ENCODE measurements at places on chromosomes 3 and 15.
A peak's percentile ranks its signal among the peaks of the same experiment; 100 is the strongest.

GRCh38 chr15:74415966-74416916 lies 17.5 kb downstream of the SEMA7A start:
- no peak for DNase-seq

GRCh38 chr3:79245284-79246138 lies 522.3 kb downstream of the ROBO1 start:
- no peak for DNase-seq

DNA sequence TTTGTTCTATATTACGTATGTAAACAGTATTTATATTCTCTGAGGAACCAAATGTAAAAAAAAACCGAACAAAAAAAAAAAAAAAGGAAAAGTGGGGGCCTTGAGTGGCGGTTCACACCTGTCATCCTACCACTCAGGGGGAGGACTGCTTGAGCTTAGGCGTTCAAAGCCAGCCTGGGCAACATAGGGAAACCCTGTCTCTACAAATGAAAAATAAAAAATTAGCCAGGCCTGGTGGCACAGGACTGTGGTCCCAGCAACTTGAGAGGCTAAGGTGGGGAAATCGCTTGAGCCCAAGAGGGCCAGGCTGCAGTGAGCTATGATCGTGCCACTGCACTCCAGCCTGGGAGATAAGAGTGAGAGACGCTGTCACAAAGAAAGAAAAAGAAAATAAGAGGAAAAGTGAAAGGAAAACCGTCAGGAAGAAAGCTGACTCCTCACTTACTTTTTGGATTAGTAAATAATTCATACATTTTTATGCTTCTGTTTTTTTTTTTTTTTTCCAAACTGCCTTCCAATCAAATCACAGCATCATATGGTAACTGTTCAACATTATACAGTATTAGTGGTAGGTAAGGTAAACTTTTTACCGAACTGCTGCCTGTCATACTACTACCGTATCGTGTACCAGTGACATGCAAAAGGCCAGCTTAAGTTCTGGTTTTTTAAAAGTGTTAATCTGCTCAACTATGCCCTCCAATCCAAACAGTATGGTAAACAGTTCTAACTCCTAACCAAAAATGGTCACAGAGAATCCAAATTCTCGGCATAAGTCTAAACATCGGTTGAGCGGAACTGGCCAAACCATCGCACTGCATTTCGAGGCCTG lies 1.2 kb downstream of the PHC3 start:
- DNase-seq = no peak

DNA sequence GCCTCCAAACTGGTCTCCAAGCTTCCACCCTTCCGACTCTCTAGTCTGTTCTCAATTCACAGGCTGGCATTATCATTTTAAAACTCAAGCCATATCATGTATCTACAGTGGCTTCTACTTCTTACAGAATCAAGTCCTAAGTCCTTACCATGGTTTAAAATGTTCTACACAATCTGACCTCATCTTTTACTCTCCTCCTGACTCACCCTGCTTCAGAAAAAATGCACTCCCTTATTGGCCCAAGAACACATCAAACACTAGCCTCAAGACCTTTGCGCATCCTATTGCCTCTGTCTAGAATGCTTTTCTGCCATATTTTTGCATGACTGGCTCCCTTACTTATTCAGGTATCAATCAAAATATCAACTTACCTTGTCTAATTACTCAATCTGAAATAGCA lies 11.0 kb downstream of the MRPL3 start:
- DNase-seq = no peak

- no peak for DNase-seq
Observed at GRCh38 chr15:65630760-65631159, 9.0 kb downstream of the SLC24A1 start.

- no peak for DNase-seq
Observed at GRCh38 chr3:277873-278272, 81.3 kb downstream of the CHL1 start.

- DNase-seq = no peak
Observed at GRCh38 chr15:38826880-38827279, 262.3 kb upstream of the RASGRP1 start.

DNA sequence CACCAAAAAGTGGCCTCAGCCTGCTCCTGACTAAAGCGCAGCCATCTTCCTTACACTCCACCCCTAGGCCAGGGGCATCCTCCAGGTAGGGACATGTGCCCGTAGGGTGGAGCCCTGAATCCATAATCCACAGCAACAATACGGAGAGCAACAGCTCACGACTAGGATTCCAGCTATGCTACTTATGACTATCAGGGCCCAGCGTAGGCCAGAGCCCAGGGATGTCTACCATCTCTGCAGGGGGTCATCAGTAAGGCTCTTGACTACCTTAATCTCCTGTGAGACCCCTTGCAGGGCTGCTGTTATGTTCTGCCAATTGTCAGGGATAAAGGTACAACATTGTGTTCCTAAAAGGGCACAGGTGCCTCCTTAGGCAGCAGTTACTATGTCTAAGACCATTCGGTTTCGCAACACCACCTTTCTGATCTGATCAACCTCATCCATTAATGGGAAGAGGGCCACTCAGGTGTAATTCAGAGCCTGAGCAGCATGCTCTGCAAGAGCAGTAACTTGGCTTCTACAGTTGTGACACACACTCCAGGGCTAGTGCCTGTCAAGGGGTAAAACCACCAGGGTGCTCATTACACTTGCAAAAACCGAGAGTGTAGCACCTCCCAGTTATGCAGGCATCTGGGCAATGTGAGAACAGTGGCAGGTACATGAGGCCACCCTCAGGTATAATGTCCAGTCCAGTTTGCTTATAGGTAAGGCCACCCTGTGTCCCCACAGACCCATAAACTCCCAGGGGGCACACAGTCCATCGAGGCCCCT lies 11.0 kb downstream of the CCRL2 start:
- no peak for DNase-seq

DNA sequence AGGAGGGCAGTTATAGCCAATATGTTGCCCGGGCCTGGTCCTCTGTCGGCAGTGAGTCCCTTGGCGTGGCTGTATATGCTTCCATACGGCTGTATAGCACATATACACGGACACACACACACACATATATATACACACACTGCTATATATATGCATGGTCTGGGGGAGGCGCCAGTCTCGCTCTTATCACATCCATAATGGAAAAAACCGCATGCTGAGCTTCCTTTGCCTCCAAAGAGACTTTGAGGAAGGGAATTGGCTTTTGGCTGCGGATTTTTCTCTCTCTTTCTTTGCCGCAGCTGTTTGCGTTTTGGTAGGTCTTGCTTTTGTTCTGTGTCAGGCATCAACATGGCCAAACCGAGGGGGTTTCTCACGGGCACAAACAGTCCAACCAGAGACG lies 11.3 kb upstream of the TMEM115 start:
- DNase-seq = no peak

DNA sequence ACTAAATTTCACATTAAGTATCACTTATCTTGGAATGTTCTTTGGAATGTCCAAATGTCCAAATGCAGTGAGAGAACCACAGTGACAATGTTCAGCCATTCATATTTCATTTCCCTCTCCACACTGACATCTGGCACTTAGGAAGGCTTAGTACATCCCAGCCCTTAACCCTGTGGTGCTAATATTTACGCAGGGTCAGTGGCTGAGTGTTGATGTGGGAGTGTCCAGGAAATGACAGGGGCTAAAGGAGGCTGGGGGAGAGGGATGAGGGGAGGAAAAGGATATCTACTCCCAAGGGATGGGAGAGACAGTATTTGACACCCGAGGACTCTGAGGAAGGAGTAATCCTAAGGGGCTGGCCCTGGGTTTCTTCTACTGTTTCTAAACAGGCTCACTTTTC lies 14.1 kb upstream of the CCR4 start:
- no peak for DNase-seq

GRCh38 chr3:167886690-167887089 lies 151.2 kb downstream of the SERPINI1 start:
- DNase-seq = no peak

- no peak for DNase-seq
Observed at GRCh38 chr3:157459706-157460105, 23.1 kb downstream of the PTX3 start.

GRCh38 chr3:13325892-13326443 lies 94.2 kb downstream of the NUP210 start:
- no peak for DNase-seq

GRCh38 chr3:75294124-75294523 lies 370.0 kb upstream of the FRG2C start:
- DNase-seq = peak; percentile 19

DNA sequence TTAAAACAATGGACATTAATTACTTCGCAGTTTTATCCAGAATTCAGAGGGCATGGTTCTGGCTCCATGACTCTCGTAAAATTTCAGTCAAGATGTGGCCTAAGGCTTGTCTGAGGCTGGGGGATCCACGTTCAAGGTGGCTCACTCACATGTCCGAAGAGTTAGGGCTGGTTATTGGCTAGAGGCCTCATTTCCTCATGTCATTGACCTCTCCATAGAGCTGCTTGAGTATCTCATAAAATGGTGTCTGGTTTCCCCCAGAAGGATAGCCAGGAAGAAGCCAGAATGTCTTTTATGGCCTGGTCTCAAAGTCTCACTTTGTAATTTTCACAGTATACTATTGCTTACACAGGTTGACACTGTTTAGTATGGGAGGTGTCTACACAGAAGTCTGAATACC lies 67.3 kb upstream of the DCBLD2 start:
- no peak for DNase-seq

DNA sequence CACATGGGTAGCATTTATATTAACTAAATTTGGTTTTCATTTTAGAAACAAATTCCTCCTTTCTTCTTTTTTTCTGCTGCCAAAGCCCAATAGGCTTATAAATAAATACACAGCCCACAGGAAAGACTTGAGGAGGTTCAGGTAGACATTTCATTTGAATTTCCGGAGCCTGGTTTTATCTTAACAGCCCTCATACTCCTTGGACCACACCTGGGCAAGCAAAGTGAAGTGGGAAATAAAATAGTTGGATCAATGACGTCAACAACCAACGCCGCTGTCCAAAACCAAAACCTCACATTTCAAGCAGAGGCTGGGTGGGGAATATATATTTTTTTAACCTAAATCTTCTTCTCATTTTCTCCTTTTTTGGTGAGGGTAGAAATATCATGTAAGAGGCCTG lies 53.2 kb downstream of the RFTN1 start:
- no peak for DNase-seq

- no peak for DNase-seq
Observed at GRCh38 chr3:99873269-99874102, 55.8 kb downstream of the CMSS1 start.

DNA sequence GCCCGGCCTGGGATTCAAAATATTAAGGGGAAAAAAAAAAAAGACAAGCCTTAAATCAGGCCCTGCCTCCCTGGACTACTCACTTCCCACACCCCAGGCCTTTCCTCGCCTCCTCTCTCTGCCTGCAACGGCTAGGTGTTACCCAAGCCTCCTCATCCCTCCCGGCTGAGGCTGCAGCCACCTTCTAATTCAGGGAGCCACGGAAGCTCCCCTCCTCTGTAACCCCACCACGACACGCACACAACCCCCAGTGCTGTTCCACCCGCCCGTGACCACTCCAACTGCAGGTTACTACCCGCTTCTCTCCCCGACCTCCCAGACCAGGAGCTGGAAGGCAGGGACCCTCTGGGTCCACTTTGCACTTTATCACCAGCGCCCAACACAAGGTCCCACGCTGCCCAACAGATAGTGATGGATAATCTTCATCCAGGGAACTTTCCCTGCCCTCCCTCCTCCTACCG lies 936 bp downstream of the KIF7 start:
- no peak for DNase-seq

GRCh38 chr3:191301782-191302411 lies 27.3 kb upstream of the CCDC50 start:
- DNase-seq = no peak

- no peak for DNase-seq
Observed at GRCh38 chr3:61938878-61939549, 377.6 kb downstream of the PTPRG start.

GRCh38 chr15:69502470-69503045 lies 49.9 kb downstream of the RPLP1 start:
- DNase-seq = no peak

DNA sequence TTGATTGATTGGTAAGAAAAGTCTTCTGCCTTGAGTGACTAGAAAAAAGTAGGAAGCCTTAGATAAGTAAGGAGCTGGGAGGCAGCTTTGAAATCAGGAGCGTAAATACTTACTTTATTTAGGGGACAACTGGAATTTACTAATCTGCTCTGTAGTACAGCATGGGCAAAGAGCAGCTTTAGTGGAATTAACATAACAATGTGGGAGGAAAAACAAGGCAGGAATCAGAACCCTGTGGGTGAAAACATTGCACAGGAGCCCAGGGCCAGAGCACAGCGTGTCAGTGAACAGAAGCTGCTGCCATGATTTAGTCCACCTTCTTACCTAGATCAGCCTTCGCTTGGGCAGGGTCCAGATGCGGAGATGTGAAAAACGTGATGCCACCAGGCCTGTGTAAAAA lies 14.6 kb downstream of the FMN1 start:
- DNase-seq = no peak

DNA sequence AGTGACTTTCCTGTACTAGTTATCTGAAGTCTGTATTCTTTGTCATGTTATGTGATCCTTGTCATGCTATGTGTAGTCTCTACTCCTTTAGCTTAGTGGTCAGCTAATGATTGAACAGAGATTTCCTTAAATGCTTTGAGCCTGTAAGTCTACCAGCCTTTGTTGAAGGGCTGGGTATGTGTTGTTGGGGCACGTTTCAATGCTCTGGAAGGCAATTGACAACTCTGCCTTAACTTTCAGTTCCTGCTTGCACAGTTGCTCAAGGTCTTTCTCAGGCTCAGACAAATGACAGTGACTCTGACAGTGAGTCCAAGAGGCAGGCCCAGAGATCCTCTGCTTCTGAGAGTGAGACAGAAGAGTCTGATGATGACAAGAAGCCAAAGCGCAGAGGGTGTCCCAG lies 89.3 kb downstream of the CHD2 start:
- DNase-seq = no peak

DNA sequence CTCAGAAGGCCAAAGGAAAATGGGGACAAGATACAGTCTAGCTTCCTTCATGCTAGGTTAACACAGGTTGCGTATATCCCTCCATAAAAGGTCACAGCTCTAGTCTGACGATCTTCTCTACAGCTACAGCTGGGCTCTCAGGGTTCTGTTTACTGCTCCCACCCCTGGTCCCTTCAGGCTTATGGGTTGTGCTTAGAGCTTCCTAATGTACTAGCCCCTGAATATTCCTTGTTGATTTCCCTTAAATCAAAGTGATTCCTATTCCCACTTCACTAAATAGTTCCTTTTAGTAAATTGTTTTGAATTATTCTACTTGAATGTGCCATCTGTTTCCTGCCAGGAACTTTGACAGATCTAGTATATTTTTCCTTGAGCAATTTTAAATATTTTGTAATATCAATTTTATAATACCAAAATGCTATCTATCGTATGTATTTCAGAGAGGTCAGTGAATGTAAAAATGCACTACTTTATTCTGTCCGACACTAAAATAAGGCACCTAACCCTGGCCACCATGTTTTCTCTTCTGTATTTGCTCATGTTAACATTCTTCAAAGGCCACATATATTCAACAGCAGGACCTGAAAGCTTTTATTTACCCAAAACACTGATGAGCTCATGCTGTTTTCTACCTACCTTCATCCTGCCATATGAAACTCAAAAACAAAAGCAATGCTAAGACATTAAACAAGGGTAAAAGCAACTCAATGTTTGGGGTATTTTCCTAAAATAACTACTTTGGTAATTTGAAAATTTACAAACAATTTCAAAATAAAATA lies 92.8 kb upstream of the TGFBR2 start:
- no peak for DNase-seq
